ENCODE measurements at places on chromosomes 3 and 15.

DNA sequence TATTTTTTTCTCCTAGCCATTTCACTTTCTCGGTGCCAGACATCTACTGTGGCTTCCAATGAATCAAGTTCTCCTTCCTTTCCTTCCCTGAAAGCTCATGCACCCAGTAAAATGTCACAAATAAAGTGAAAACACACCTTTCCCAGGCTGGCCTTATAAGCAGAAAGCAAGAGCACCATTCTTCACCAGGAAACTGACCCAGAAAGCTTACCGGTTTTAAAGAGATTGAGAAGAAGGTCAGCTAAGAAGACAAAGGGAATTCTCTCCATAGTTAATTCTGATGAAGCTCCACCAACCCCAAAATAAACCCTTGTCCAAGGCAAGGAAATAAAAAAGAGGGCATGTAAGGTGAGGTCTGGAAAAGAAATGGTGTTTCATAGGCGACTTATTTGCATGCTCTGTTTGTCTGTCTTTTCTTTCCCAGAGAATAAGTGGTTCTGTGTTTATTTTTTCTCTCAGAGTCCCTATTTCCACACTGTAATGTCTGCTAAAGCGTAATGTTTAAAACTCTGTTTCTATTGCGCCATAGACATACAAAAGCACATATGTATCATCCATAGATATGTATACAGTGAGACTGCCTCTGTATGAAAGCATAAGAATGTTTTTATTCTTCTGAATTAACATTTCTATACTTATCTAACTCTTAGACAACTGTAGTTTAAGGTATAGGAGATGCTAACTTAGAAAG, 2.8 kb downstream of the LSAMP start:
- no peak for DNase-seq

- no peak for DNase-seq
Observed at GRCh38 chr15:69812861-69813261, 284.9 kb downstream of the TLE3 start.

DNA sequence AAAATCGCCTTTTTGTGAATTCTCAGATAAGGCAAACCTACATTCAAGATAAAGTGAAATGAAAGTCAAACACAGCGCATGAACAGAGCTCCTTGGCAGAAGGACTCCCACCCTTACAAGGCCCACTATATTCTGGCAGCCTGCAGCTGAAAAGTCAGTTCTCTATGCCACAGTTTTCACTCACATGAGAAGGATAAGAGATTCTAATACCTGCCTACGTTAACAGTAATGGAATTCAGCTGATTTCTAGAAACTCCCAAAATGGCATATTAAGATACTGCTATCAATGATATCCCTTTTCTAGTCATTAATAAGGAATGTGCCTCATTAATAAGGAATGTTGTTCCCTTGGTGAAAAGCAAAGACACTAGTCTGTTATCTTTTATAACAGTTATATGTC, 27.0 kb downstream of the SLC30A4 start:
- DNase-seq: no peak

- no peak for DNase-seq
Observed at GRCh38 chr3:51338632-51339031, 46.5 kb upstream of the MANF start.

DNA sequence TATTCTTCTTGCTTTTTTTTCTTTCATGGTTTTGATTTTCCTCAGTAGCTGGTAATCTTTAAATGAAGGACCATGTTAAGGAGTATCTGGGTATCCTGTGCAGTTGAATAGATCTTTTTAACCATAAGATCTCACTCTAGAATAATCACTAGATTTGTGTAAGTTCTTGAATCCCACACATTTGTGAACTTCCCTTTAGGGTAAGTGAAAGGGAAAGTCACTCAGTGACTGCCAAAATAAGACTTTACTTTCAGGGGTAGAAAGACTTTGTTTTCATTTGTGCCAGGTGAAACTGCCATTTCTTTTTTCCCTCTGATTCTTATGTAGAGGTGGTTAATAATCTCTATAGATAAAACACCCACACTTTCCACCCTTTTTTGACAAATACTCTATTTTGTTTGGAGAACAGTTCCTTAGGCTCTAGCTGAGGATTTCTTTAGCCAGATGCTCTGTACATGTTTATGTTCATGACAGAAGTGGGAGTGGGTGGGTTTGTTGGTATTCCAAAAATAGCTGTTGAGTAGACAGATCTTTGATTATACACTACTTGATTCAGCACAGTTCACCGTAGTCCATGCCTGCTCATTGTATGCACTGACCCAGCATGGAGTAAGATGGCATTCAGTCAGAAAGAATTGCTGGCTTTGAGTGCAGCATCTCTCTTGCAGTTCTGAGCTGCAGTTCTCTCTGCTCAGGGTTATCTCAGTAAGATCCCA, 28.5 kb downstream of the LRRC49 start:
- no peak for DNase-seq

DNA sequence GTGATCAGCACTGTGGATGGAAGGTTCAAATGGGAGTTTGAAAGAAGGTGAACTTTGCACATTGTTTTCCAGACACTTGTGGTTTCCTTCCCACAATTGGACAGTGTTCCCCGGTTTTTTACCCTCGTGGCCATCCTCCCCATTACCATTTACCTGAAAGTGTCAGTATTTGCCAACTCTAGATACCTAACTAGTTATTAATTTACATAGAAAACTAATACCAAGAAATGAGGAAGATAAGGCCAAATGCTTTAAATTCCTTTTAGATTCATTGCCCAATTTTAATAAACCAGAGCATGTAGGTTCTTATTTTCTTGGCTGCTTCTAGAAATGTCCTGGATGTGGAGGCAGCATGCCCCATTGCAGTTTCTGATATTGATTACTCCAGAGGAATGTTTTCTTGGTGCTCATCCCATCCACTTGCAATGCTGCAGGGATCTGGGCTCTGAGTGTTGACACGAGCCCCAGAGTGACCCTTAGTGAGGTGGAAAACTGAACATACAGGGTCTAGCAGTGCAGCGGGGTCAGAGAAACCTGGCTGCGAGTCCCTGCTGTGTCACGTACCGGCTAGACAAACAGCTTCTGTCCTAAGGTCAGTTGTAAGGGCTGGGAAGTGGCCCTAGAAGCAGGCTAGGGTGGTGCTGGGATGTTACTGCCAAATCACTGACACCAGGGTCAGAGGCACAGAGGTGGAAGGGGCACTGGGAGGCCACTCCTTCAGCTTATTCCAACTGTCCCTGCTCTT, 23.5 kb downstream of the LSM3 start:
- DNase-seq: no peak

DNA sequence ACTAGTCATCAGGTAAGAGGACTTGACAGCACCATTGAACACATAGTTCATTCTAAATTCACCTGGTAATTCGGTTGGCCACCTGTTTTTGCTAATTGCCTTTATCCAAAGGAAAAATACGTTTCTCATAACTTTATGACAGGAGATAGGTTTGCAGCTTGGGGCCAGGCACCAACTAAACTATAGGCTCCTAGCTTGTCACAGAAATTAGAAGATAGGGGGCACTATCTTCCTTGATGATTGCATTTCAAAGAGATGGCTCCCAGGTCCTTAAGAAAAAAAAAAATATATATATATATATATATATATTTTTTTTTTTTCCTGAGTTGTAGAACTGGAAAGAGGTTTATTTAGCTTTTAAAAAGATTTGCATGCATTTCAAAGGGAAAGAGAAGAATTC, 563.6 kb downstream of the NAALADL2 start:
- no peak for DNase-seq

- DNase-seq: no peak
Observed at GRCh38 chr3:175526191-175526590, 667.1 kb downstream of the NAALADL2 start.

DNA sequence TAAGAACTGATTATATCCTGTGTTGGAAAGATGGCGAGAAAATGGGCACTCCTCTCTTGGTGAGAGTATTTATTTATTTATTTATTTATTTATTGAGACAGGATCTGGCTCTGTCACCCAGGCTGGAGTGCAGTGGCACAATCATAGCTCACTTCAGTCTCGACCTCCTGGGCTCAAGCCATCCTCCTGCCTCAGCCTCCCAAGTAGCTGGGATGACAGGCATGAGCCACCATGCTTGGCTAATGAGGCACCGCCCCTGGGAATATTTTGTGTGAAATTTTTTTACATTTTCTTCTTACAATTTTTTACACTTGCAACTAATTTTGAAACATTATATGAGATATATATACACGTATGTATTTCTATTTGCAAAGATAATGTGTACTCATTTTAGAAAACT, 150.5 kb upstream of the PRR20G start:
- DNase-seq: no peak

DNA sequence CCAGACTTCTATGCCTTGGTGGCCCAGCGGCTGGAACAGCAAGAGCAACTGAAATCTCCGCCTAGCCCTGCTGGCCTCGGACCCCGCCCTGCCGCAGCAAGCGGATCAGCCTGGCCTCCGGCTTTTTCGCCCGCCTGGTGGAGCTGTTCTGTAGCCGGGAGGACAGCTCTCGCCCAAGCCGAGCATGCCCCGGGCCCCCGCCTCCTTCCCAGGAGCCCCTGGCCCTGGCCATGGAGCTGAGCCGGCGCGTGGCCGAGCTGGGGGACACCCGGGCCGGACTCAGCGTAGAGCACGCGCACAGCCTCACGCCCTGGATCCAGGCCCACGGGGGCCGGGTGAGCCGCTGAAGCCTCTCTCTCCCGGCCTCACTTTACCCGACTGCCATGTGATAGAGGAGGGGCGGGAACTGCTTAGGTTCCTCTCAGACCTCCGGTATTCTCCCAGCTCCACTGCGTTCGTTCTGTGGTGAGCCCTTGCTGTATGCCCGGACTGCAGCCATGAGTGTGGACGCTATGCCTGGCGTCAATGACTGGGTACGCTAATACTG, 24.1 kb upstream of the MRPL3 start:
- DNase-seq: no peak

- DNase-seq: no peak
Observed at GRCh38 chr3:94167796-94168195, 104.9 kb downstream of the NSUN3 start.

GRCh38 chr3:38655708-38656300, 6.3 kb upstream of the SCN5A start:
- no peak for DNase-seq

DNA sequence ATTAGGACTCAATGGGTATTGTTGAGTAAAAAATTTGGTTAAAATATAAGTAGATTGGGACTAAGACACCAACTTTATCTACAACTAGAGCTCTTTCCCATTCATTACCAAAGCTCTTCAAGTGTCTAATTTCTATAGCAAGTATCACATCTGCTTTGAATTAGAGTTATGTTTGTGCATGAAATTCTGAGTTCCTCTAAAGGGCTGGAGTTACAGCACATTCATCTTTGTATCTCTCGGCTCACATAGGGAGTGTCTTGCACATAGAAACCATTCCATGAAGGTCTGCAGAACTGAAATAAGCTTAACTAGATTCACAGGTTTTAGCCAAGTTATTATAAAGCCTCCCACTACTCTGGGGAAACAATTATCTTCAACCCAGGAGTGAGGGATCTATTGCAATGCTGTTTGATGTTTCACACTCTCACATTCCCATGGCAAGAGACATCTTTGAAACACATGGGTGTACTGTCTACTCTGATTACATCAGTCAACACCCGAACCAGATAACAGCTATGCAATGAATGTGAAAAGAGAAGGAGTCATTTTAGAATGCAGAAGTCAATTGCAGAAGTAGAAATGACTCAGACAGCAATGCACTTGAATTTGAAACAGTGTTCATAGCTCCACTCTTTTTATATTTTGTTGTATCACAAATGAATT, 93.1 kb upstream of the KBTBD8 start:
- no peak for DNase-seq

DNA sequence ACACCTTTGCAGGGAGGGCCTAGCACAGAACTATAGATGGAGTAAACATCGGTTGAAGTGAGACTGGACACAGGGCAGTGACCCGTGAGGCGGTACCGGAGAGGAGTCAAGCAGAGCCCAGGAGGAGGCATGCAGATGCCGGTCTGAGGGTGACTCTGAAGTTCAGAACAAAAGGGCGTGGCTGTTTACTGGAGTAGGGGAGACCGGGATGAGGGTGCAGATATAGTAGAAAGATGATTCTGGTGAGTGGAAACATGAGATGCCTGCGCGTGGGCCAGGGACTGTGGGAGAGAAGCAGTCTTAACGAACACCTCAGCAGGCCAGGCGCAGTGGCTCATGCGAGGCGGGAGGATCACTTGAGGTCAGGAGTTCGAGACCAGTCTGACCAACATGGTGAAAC, 113.1 kb downstream of the NSMCE3 start:
- no peak for DNase-seq

GRCh38 chr3:140499114-140499757, 178.6 kb upstream of the TRIM42 start:
- DNase-seq: no peak

DNA sequence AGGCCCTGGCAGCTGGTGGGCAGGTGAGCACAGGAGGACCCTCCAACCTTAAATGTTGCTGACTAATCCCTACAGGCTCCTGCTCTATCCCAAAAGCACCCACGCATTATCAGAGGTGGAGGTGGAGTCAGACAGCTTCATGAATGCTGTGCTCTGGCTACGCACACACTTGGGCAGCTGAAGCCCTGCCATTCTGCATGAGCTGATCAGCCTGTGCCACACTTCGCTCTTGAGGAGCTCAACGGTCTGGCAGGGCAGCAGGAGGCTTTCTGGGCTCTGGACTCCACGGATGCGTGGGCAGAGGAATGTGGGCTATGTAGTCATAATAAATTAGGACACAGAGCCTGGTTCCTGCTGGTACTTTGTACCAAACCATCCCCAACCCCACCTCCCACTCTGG, 6.1 kb downstream of the MST1 start:
- no peak for DNase-seq

DNA sequence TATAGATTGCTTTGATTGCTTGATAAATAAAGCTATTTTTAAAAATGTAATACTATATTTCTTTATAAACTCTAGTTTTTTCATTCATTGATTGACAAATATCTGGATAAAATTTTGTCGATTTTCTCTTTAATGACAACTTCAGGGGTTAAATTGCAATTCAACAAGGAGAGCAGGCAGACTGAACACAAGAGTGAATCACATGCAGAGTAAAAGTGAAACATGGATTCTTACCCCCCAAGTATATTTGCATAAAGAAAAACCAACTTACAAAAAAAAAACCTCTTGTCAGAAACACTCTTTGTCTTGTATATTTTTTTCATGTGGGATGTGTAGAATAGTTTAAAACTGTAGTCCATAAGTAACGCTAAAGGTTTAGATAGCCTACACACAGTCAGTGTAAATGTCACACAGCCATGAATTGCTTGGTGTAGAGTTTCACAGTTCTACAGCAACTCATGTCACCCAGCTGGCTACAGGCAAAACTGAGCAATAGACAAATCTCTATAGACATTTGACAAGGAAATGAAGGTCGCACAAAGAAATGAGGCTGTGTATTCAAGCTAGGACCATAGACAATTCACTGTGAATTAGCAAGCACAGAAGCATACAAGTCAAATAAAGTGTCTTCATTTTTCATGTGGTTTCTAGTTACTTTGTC, 141.6 kb downstream of the THRB start:
- DNase-seq: no peak

DNA sequence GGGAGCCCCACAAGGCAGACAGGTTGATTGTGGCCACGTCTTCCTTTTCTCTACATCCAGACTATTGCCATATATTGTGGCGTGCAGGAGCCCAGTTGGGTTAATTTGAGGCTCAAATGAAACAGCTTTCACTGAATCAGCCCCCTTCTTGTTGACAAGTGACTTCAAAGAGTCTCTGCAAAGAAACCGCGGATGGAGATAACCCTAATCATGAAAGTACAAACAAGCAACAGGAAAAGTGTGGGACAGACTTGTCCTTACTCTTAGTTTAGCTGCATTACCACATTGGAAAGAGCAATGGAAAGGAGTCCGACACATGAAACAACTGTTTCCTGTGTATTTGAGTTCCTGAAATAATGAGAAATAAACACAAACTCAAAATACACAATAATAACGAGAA, 3.3 kb downstream of the TMEM40 start:
- DNase-seq: no peak

GRCh38 chr15:77846360-77846759, 213.6 kb upstream of the LINGO1 start:
- DNase-seq: no peak

Data from stimulated activated effector memory CD8-positive, alpha-beta T cell treated with anti-CD3 and anti-CD28 coated beads, Interleukin-12 subunit alpha, Interleukin-12 subunit beta, amount 100 ng/mL, for 72 hours (primary cell).